ENCODE measurements at places on chromosomes 5 and 9.
A peak's percentile ranks its signal among the peaks of the same experiment; 100 is the strongest.

- peak; percentile 10 for DNase-seq
Measured at GRCh38 chr5:142145106-142145900, 36.7 kb downstream of the NDFIP1 start.

GRCh38 chr9:98162613-98163012 lies 29.8 kb downstream of the CORO2A start:
- DNase-seq = no peak

- DNase-seq = no peak
Measured at GRCh38 chr5:125295405-125295872, 549.0 kb upstream of the ZNF608 start.

DNA sequence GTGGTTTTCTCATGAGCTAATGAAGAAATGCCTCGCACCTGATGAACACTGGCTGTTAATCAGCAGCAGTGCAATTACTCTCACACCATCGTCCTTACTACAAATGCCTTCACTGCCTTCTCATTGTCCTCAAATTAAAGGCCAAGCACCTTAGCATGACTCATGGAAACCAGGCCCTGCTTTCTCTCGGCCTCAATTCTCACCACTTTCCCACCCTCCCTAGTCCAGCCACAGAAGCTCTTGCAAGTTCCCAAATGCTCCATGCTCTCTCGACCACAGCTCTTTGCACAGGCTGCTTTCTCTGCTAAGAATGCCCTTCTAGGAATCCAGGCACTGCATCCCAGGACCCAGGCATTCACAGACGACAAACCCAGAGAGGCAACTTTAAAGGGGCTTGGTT lies 94.6 kb upstream of the KLF4 start:
- DNase-seq = no peak

- DNase-seq = no peak
Measured at GRCh38 chr5:59746241-59746765, 147.2 kb downstream of the PDE4D start.

- no peak for DNase-seq
Measured at GRCh38 chr9:93595461-93595860, 19.1 kb downstream of the PHF2 start.

GRCh38 chr9:115462623-115463022 lies 344.7 kb upstream of the TNC start:
- no peak for DNase-seq

DNA sequence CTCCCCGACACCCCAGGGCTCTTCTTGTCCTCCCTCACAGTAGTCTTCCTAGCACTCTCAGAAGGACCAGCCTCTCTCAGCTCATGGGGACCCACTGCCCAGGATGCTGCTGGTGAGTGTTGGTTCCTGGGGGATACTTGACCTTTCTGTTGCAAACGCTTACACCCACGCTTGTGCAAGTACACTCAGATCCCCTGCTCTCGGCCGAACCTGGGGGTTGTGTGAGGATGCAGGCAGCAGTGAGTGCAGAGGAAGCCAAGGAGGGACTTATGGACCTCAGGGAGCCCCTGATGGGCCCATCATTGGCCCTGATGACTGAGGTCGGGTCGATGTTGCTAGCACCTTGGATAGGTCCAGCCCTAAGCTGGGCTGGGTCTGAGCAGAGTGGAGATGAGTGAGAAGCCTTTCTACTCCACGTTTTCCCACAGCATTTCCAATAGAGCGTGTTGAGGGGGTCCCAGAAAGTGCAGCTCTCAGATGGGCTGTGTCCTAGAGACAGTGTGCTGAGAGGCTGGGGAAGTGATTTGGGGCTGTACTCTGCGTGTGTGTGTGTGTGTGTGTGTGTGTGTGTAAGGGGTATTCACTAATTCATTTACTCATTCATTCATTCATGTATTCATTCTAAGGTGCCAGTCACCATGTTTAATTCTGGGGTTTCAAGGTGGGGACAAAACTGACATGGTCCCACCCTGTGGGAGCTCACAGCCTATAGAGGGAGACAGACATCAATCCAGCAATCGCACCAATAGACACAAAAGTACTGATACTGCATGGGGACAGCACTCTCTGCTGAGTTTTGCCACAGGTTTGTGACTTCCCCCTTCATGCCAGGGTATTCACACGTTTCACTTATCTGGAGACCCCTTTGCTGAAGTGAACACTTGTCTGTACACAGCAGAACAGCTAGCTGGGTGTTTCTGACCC lies 25.2 kb upstream of the PITX1 start:
- DNase-seq = no peak

DNA sequence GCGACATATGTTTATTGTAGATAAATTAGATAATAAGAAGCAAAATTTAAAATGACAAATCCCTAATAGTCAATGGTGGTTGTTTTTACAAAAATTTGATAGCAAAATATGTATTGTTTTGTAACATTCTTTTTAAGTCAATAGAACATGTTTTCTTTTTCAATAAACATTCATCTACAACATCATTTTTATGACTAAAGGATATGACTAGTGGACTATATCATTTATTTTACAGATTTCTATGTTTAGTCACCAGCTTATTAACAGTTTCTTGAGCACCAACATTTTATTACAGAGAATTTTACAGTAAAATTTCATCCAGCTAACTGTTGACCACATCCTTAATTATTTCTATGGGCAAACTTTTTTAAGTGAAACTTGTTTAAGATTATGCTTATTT lies 114.7 kb upstream of the IL7R start:
- DNase-seq = no peak

GRCh38 chr5:120546922-120547321 lies 82.8 kb downstream of the PRR16 start:
- DNase-seq = no peak

GRCh38 chr9:135447126-135447525 lies 32.5 kb upstream of the PPP1R26 start:
- DNase-seq = no peak

DNA sequence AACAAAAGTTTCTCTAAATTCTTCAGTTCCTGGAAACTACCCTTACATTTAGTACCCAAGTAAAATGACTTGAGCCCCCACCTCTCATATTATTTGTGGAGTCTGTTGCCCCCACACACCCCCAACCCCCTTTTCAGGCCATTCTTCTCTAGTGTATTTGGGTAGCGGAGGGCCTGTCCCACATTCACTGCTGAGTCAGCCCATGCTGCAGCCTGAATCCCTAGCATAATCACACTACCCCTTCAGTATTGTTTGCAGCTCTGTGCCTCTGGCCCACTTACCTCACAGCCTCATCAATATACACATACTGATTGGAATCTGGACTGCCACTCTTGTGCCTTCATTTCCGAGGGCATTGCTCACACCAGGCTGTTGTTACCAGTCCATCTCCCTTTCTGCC lies 26.8 kb downstream of the RGS7BP start:
- no peak for DNase-seq

- DNase-seq = no peak
Measured at GRCh38 chr5:124655251-124655917, 91.1 kb downstream of the ZNF608 start.

DNA sequence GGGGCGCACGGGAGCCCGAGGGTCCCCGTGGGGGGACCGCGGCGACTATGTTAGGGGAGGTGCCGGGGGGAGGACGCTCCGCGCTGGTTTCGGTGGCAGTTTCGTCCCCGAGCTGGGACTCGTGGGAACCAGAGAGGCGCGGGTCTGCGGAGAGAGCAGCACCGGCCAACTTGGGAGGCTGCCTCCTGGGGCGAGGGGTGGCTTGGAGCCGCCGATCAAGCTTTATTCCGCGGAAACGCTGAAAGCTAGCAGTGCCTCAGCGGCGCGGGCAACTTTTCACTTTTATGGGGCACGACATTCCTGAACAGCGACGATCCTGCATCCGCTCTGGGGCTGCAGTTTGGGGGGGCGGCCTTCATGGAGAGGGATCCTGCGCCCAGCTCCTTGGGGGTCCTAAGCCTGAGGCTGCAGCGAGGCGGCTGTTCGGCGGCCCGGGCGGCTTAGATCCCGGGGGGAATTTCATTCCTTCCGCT lies 369 bp downstream of the OCLN start:
- no peak for DNase-seq

DNA sequence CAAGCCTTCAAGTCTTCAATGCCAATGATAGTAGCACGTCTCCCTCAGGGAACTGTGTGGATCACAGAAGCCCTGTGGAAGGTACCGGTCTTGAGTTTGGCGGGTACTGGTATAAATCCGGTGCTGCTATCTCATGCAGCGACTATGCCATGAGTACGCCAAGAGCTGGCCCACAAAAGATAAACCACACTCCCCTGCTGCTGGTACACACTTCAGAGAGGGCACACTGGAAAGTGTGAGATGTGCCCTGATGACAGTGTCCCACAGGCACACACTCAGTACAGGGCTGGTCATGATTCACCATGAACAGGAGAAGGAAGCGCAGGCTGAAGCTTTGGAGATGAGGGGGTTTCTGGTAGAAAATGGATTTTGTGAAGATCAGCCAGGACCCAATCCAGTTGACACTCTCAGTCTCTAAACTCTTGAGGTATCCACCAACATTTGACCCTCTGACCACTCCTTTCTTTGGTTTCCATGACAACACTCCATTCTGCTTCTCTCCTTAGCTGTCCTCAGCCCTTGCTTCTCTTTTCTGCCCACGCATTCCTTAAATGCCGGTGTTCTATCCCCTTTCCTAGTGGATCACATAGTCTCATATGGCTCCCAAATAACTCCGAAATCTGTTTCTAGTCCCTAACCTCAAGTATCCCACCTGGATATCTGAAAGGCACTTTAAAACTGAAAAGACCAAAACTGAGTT lies 5.1 kb downstream of the AMACR start:
- DNase-seq = no peak

DNA sequence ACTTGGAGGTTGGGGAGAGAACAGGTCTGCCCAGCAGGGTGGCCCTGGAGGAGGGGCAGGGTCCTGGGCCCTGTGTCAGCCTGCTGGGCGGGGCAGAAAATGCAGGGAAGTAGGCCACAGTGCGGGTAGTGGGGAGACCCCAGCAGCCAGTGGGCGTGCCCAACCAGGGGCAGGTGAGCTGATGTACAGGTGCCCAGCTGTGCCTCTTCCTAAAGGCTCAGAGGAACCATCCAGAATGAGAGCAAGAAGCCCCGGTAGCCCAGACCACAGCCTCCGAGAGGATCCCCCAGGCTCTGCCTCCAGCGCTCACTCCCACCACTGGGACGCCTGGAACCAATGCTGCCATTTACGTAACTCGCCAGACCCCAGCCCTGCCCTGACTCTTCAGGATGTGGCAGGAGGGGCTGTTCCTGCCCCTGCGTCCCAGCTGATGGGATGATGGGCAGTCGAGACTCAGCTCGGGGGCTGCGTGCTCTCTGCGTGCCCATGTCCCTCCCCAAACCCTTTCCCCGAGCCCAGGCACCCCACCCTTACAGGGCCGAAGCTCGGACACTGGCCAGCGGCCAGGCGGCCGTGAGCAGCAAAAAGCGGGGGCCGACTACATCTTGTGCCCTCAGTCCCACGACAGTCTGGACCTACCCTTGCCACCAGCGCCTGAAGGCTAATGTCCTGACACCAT lies 17.9 kb upstream of the QRFP start:
- DNase-seq = no peak

- no peak for DNase-seq
Measured at GRCh38 chr5:139611703-139612584, 36.2 kb upstream of the CXXC5 start.

GRCh38 chr9:130465383-130466096 lies 20.8 kb downstream of the ASS1 start:
- no peak for DNase-seq

DNA sequence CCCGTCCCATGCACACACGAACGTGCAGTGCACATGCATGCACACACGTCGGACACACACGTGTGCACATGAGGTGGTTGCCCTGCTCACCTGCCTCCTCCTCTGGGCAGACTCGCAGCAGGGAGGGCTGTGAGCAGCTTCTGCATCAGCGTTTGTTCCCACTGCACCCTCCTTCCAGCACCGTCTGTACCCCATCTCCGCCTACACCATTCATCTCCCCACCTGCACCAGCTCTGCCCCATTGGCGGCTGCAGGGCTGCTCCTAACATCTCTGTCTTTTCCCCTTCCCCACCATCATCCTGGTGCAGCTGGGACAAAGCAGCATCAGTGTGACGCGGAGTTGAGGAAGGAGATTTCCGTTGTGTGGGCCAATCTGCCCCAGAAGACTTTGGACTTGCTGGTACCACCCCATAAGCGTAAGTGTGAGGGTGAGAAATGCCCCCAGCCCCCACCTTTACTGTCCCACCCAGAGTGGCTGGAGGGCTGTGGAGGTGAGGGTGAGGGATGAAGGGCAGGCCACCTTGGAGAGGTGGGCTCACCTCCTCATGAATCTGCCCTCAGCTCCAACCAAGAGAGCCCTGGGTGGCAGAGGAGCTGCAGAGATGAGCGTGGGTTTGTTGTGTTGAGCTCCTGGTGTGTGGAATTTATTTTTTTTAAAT lies 234.6 kb downstream of the CACNA1B start:
- no peak for DNase-seq

GRCh38 chr9:5842929-5843793 lies 10.2 kb upstream of the ERMP1 start:
- no peak for DNase-seq

DNA sequence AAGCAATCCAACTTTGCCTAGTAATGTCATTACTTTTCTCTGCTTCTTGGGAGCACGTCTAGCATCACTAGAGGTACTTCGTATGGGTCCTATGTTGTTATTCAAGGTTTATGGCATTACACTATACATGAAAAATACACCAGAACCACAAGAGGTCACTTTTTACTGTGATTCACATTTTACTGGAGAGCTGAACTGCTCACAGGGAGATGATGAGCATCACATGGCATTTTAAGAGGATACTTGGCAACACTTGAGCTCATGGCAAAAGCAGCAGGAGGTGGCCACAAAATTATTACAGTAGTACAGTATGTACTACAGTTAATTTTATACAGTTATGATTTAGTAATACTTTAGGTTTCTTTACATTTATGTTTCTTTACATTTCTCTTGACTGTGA lies 223.4 kb downstream of the PARP8 start:
- no peak for DNase-seq

DNA sequence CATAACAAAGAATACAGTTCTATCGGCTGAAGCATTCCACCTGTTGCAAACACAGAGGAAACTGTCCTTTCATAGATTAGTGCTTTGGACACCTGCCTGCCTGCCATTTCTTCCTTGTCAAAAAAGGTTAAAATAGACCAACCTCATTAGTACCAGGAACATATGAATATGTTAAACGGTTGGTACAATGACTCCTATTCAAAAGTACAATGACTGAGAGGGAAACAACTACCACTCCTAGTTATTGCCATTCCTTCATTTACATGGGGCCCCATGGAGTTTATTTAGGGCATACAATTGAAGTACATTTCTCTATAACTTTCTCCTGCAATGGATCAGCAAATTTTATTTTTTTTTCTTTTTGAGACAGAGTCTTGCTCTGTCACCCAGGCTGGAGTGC lies 77.4 kb upstream of the PIP5K1B start:
- DNase-seq = peak; percentile 56

Measured in NCI-H774 (cell line).